ENCODE measurements at places on chromosomes 7 and 10.

- no peak for DNase-seq
Measured at GRCh38 chr7:115297656-115298055, 375.8 kb downstream of the MDFIC start.

DNA sequence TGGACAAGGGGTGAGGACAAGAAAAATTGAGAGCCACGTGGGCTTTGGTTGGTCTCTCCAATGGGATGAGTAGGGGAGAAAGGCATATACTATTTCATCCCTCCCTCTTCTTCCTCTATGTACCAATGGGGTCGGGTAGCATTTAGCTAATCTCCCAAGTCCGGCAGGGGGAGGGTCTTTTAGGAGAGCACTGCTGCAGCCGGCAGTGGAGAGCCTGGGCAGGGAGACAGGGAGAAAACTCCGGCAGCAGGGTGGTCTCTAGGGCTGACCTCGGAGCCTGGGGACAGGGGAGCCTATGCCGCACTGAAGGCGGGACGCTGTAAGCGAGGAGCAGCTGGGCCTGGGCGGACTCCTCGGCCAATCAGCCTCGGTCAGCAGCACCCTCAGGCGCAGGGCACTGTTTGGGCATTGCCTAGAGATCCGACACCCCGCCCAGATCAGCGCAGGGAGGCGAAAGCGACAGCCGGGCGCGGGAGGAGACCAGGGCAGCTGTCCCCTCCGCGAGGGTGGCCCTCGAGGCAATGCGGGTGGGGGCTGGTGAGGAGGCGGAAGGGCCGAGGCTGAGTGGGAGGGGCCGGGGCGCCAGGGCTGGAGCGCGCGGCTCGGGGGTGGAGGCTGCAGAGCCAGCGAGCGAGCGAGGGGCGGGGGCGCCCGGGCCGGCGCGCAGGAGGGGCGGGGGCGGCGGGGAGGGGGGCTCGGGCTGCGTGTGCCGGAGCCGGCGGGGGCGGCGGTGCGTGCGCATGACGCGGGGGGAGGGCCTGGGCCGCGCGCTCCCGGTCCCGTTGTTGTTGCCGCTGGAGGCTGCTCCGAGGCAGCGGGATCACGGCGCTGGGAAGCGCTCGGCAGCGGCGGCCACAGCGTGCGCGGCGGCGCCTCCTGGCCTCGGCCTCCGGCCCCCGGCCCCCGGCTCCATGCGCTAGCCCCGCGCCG, at the start of gene AGAP3:
Gene AGAP3, plus strand, starts transcription at position 785 of the 930 bp plus-strand sequence. CDS start 267 bp downstream, outside the sequence.
- DNase-seq: no peak

DNA sequence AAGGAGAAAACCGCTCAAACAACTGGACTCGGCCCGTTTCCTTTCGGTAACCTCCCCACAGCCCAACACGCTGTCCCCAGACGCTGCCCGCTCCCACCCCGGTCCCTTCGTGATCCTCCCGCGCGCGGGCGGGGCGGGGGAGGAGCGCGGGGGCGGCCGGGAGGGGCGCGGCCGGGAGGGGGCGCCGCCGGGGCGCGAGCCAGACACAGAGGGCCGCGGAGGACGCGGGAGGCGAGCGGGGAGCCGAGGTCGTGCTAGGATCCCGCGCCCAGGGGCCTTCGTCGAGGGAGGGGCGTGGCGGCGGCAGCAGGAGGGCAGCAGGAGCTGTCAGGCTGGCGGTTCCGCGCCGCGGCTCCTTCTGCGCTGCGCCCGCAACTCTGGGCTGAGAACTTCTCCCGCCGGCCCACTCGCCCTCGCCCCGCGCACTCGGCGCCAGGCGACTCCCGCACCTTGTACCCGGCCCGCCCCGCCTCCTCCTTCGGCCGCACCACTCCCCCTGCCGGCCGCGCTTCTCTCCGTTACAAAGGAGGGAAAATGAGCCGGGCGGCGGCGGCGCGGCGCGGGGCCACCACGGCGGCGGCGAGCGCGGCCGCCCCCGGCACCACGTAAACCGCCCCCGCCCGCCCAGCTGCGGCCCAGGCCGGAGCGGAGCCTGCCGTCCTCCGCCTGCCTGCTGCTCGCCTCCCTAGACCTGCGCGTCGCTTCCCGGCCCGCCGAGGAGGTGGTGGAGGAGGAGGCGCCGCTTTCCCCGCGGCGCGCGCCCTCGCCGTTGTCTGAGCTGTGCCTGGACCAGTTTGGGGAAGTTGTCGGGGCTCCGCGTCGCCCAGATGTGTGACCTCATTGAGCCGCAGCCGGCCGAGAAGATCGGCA, at the start of gene CDK14:
Gene CDK14, plus strand, starts transcription at position 521 of the 870 bp plus-strand sequence. Its CDS starts 307 bp downstream, at position 828.
- no peak for DNase-seq

DNA sequence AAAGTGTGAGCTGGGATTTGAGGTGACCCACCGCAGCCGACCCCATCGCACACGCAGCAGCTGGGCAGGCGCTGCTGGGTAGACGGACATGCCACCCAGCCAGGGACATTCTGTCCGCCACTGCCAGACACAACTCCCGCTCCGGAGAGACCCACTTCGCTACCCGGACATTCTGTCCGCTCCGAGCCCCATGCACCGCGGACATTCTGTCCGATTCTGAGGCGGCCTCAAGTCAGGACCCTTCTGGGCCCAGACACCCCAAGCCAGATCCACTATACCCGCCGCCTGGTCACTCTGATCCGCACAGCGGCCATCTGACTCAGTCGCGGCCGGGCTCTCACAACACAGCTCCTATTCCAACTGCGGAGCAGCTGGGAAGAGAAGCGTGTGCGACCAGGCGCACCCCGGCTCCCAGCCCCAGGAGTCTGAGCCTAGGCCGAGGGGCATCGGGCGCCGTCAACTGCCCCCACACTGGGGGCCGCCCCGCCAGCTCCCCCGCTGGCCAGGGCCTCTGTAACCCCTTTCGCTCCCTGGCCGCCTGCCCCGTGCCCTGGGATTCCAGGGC, 763 bp downstream of the PITX3 start:
- DNase-seq: no peak

DNA sequence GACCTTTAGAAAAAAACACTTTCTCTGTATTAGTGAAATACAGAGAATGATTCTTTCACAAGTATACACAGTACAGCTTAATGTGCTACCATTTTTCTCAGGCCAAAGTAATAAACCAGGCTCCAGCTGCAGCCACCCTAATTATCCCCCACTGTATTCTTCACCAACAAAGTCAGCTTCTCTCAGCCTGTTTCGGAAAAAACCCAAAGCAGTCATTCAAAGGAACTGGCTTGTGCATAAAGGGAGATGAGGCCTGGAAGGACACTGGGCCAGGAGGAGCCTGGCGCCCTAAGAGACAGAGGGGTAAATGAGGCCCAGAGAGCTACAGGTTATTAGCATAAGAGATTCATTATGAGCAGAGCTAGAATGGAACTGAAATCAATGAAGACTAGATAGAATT, 9.2 kb downstream of the USP54 start:
- no peak for DNase-seq

All from stimulated activated CD8-positive, alpha-beta memory T cell treated with anti-CD3 and anti-CD28 coated beads, Interleukin-7, amount 100 ng/mL, for 1 hour (primary cell).